ENCODE measurements at places on chromosomes 5 and 9. TPM values are rescaled to one million over a fixed set of nuclear protein-coding genes. Genes with fewer than 3 reads are reported as not detected.
A peak's percentile ranks its signal among the peaks of the same experiment; 100 is the strongest.

KIF2A gene
- 19.8 TPM for total RNA-seq

- no peak for DNase-seq
Observed at GRCh38 chr5:86885489-86886230, 267.9 kb downstream of the COX7C start.

OR1J2 gene
- not detected for total RNA-seq

- DNase-seq = no peak
Observed at GRCh38 chr5:79872291-79872690, 118.8 kb downstream of the MTX3 start.

- peak; percentile 63 for DNase-seq
Observed at GRCh38 chr9:36543916-36544315, 28.8 kb upstream of the MELK start.

DNA sequence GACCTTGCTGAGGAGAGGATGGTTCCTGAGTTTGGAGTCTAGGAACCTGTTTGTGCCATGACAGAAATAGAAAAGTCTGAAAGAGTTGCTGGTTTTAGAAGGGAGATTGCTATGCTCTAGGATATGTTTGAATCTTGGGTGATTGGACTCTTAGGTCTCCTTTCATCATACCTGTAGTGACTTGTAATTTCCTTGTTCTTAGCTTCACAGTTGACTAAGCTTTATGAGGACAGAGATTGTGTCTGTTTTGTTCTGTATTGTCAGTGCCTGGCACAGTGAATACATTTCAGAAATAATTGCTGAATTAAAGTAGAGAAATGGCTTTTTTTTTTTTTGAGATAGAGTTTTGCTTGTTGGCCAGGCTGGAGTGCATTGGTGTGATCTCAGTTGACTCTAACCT is 31.5 kb downstream of the GAPVD1 start:
- DNase-seq = no peak

PCDHGB5 gene
- 19.6 TPM for total RNA-seq

- no peak for DNase-seq
Observed at GRCh38 chr9:92278110-92278509, 15.4 kb downstream of the IARS1 start.

DNA sequence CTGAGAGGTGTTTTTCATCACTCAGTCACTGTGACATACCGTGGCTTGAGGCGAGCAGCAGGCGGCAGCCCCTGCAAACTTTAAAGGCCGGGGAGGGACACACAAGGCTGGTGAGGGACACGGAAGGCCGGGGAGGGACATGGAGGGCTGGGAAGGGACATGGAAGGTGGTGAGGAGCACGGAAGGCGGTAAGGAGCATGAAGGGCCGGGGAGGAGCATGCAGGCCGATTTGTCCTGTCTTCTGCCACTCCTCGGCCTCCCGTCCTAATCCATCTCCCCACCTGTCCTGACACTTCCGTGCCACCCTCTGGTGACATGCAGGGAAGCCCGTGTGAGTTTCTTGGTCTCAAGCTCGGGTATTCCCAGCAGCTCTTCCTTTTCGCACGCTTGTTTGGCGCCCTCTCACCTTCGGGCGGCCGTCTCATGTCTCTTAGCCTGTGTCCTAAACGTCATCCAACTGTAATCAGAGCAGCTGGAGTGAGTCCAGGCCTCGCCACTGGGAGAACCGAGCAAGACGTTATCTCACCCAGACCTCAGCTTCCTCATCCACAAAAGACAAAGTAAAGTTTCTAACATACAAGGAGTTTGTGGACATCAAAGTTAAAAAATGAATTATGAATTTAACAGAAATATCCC is 126.5 kb downstream of the MRPL36 start:
- DNase-seq = no peak

GRCh38 chr9:25260046-25260445 is 418.2 kb downstream of the TUSC1 start:
- no peak for DNase-seq

DMRT3 gene
- not detected for total RNA-seq

NR4A3 gene
- 21.3 TPM for total RNA-seq

GRCh38 chr5:116703941-116704340 is 129.3 kb upstream of the SEMA6A start:
- DNase-seq = no peak

KLF4 gene
- 444 TPM for total RNA-seq

GRCh38 chr5:86118542-86118941 is 499.2 kb upstream of the COX7C start:
- no peak for DNase-seq

PCDHB3 gene
- total RNA-seq = 1.1 TPM

DNA sequence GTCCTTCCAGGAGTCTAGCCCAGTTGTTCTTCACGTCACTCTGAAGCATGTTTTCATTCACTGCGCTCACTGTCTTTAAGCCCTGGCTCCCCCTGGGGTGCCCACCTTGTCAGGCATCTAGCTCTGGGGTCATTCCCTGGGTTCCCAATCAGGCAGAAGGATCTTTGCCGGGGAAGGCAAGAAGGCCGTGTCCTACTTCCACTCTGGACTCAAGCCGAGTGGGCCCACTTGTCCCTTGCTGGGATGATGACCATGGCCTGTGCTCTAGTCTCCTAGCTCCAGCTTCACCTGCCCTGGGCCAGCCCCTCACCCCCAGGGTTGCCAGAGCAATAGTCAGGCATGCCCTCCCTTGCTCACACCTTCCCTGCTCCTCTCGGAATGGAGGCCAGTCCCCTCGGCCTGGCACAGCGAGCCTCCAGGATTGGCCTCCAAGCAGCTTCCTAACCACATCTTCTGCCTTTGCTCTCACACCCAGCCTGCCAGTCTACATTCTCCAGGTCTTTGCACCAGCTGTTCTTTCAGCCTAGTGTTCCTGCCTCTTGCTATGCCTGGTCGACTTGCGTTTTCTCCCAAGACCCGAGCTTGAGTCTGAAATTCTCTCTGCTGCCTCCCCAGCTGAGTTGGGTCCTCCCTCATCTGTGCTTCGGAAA is 32.2 kb upstream of the PSD2 start:
- DNase-seq = no peak

PRR16 gene
- total RNA-seq = 28.7 TPM

PLAC8L1 gene
- total RNA-seq = not detected

DNA sequence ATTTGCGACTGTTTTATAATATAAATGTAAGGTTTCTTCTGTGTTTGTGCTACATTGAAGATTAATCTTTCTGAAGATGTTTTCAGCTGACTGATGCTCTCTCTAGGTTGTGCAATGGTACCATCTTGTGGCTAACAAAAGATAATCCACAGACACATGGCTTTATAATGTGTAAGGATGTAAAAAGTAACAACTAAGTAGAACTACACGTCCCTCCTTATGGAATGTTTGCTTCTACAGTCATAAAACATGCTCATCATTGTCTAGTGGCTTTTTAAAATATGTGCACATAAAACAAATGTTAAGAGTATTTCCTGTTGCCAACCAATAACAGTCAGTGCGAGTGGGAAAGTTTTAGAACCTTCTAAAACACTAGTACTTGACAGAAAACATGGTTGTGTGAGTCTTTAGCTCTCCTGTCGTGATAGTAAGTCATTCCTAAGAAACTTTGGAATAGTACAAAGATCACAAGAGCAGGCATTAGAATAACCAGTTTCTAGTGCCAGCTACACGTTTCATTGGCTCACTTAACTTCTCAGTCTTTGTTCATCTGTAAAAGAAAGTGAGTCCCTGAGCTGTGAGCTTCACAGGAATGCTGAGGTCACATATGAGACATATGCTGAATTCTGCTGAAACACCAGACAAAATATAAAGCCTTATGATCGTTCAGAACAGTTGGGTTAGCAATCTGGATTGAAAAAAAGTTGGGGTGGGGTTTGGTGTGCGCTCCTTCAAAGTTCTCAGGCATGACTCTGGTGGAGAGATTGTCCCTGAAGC is 75.7 kb upstream of the GLIS3 start:
- DNase-seq = no peak

DNA sequence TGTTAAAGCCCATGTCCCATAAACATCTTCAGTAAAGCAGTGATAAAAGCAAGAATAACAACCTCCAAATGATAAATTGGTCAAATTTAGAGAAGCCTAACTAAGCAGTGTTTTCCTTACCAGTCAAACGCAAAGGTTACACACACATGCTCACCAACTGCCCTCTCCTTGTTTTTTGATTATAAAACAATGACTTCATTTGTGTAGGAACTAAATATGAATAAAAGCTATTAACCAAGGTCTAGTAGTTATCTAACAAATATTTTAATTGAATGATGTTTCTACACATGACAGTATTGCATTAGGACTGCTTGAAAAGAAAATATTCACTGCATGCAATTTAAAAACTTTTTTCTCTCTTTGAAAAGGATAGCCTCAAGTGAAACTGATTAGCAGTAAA is 36.7 kb downstream of the PCA3 start:
- no peak for DNase-seq

TPM2 gene
- 1,923 TPM for total RNA-seq

CDKN2A gene
- total RNA-seq = 17.1 TPM

DNA sequence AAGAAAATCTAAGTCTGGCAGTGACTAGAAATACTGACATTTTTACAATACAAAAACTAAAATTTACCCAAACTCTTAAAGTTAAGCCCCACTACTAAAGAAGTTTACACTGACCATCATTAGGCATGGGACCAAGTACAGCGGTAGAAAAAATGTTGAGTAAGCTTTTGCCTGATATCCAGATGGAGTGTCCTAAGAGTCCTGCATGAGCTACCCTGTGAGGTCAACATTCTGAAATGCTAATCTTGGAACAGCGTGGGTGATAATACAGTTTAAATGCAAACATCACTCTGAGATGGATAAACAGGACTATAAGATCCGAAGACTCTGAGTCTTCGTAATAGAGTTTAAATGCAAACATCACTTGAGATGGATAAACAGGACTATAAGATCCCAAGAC is 189.7 kb downstream of the DCP2 start:
- DNase-seq = no peak

JAKMIP2 gene
- not detected for total RNA-seq

- no peak for DNase-seq
Observed at GRCh38 chr5:74372502-74373064, 267.9 kb downstream of the ENC1 start.

- no peak for DNase-seq
Observed at GRCh38 chr5:60763061-60763460, 63.1 kb upstream of the DEPDC1B start.

- no peak for DNase-seq
Observed at GRCh38 chr5:127892467-127893207, 189.4 kb downstream of the CCDC192 start.

DNA sequence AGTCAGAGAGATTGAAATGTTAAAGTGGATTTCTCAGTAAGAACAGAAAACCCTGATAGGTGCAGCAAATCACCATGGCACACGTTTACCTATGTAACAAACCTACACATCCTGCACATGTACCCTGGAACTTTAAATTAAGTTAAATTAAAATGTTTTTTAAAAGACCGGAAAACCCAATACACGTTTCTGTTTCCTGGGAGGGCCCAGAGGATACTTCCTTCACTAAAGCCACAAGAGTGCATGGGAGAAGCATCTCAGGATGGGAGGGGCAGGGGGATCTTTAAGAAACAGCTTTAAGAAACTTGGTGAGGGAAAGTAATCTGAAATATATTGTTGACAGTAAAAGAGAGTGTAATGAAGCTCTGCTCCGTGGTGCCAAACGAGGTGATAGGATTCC is 164.7 kb upstream of the PTGER4 start:
- DNase-seq = no peak

GRCh38 chr9:108759399-108759798 is 96.4 kb downstream of the ACTL7B start:
- DNase-seq = no peak

DNA sequence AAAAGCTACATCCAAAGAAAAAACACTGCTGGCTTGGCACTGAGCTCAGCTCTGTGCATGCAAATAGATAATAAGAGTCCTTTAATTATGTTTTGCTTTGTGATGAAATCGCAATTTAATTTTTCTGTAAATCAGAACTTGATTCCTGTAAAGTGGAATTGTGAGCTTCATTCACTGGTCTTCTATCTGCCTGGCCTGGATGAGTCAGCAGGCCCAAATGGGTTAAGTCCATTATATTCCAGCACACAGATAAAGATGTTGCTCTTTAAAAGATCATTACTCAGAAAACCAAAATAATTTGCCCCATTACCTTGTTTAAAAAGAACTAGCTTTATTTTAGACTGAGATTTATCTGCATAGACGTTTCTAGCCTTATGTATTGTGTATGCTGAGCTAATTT is 90.4 kb downstream of the CARTPT start:
- DNase-seq = no peak

DNA sequence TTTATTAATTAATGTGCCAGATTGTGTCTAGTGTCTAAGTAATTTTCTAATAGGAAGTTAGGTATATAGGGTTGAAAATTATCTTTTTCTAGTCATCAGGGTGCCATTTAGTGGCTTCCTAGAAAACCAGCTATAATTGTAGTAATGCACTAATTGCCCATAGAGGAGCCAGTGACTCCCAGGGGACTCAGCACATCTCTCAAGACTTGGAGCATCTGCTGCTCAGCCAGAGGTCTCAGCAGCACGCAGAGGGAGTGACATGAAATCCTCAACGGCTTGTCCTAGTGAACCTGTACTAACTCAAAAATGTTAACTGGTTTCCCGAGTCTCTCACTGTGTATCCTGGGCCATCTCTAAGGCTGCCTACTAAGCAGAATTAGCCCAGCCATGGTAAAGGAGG is 78.2 kb upstream of the MAN2A1 start:
- no peak for DNase-seq

DNA sequence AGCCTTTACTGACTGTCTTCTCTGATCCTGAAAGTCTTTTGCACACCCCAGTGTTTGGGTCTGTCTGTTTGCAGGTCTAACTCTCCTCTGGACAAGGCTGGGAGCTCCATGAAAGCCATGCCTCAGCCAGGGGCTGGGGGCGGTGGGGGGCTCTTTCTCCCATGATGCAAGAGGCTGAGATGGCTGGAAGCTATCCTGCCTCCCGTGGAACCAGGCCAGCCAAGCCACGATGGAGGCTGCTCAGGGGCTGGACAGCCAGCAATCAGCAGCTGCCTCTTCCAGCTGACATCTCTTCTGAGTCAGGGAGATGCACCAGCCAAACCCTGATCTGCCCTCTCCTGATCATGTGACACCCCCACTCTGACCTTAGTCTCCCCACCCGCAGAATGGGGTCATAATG is 154.0 kb downstream of the BARX1 start:
- DNase-seq = no peak

DNA sequence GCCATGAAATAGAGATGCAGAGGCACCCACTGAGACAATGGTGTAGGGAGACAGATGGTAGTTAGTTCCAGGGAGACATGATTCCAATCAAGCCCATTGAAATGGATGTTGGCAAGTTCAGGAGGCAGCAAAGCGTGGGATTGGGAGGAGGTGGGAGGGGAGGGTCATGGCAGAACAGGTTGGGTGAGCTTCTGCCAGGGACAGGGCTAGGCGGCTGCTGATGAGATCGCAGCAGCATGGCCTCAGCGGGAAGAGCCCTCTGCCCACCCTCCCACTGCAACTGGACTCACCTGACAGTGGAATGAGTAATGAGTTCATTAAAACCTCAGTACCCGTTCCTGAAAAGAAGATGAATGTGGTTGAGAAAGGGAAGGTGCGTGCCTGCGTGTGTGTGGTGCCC is 418.2 kb downstream of the CDK5RAP2 start:
- no peak for DNase-seq

ACTBL2 gene
- total RNA-seq = not detected

- DNase-seq = no peak
Observed at GRCh38 chr9:686321-686813, 155.1 kb upstream of the DMRT1 start.
